Stimulated activated naive CD4-positive, alpha-beta T cell treated with Interleukin-2 at 50 U/mL for 16 hours (primary cell): ENCODE measurements at places on chromosomes 4 and X.
A peak's percentile ranks its signal among the peaks of the same experiment; 100 is the strongest.

GRCh38 chr4:88240297-88240714, 44.1 kb downstream of the PPM1K start:
- no peak for DNase-seq

DNA sequence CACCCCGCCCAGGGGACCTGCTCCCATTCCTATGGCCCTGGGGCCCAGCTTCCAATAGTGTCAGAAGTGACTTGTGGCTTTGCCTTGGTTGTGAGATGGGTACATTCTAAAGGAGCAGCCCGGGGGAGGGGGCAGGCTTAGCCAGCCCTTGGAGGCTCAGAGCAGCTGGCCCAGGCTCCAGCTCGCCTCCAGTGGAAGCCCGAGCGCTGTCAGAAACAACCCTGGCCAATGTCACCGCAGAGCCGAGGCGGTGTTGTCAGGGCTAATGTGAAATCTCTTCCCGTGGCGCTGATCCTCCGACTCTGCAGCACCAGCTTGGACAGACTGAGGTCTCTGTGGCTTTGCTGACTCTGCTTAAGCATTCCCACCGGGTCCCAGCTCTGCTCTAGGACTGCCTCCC, 29.2 kb upstream of the ZNF81 start:
- no peak for DNase-seq

GRCh38 chr4:177555007-177555574, 112.9 kb upstream of the AGA start:
- DNase-seq, result no peak

- no peak for DNase-seq
Observed at GRCh38 chrX:101605728-101606127, 12.1 kb downstream of the ARMCX6 start.

DNA sequence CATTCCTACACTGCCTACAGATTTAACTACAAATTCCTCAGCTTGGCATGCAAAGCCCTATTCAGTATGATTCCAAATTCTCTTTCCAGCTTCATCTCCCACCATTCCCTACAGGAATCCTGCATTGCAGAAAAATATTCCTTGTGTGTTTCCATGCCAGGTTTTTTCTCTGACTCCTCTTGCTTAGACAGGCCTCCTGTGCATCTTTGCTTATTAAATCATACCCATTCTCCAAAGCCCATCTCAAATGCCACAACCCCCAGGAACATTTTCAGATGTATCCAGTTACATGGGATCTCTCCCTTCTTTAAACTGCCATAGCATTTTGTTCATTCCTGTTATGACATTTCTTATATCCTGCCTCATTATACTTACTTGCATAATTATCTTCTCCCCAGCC, 106.4 kb upstream of the GRIA3 start:
- DNase-seq, result no peak

GRCh38 chrX:48897157-48897624, 377 bp downstream of the TIMM17B start:
- peak; percentile 61 for DNase-seq

DNA sequence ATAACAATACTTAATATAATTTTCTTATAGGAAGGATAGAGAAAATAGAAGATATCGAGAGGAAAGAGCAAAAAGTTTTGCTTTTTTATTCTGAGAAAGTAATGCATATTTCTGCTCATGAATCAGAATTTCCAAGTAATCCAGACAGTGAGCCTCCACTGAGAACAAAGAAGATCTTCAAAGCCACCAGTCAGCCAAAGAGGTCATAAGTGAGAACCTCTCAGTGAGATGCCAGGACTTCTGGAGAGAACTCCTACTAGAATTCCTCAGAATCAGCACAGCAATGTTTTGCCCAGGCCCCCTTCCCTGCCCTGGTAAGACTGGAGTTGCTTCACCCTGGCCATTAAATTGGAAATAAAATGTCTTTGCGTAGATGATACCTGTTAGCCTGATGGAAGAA, 254.4 kb upstream of the FAT4 start:
- DNase-seq, result no peak

DNA sequence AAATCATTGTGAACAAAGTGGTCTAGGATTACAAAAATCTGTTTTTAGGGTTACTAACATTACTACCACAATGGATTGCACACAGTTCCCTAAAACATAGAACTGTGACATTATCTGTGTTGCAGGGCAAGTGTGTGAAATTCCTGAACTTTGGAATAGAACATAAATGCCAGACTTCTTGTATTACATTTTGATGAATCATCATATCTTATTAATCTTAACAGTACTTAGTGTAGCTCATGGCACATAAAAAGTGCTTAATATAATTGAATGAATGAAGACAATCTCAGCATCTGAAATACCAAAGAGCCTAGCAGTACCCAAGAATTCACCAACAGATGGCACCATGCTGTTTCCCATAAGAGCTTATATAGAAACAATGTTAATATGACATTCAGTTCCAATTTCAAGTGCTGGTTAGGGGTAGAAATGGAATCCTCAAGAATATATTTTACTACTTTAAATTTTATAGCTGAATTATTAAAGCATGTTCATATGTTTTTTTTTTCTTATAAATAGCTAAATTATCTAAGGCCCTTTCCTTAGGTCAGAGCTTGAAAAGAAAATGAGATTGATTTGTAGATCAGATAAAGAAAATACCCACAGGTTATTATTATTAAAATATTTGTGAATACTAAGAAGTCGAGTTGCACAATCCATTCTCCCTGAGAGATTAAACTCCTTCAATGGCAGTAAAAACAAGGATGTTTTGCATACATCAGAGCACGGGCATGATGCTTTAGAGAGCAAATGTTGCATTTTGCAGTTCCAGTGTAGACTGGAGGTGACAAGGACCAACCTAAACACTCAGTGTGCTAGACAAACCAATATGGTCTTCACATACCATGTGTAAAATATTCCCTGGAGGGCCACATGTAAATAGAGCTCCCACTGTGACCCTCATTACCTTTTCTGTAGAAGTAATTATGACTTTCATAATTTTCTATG, 25.7 kb upstream of the SHISA3 start:
- no peak for DNase-seq

DNA sequence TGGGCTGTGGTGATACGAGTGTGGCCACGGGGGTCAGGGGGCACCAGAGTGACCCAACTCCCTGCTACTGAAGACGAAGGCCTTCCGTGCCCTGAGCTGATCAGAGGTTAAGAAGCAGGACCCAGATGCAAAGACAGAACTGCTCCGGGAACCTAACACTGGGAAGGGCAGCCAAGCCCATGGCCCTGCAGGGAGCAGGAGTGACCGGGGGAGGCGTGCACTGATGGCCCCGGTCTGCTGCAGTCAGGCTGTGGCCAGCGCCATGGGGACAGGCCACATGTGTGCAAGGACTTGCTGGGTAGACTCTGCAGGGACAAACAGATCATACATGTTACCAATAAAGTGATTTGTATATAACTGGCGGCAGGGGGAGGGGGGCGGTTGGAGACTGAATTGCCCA, 74.6 kb downstream of the ACOX3 start:
- no peak for DNase-seq

GRCh38 chr4:149489321-149489720, 326.3 kb downstream of the IQCM start:
- no peak for DNase-seq

- DNase-seq, result no peak
Observed at GRCh38 chrX:3678328-3678727, 35.1 kb downstream of the PRKX start.

DNA sequence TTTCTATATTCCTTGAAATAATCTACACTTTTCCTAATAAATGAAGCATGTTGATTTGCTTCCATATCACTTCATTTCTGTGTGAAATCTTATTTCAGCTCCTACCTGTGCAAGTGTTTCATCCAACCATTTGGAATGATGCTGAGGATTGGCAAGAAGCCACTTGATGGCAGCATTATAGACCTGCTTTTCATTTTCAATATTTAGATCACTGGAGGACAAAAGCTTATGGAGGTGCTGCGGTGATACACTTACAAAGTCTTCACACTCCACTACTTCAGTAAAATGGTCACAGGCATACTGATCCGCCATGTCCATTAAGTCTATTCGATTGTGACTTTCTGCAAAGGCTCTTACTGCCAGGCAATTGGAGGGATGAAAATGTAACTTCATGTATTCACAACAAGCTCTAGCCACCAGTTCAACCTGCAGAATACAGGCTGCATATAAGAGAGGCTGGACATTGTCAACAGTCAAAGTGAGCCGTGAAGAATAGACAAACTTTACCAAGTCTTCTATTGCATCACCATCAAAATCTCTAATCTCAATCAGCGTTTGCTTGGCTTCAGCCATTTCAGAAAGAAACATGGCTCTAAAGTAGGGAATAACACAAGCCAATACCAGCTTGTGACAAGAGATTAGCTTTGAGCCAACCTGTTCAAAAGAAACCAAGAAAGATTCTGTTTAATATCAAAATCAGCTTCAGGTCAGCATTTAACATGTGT, 35.1 kb downstream of the KLHL8 start:
- no peak for DNase-seq

DNA sequence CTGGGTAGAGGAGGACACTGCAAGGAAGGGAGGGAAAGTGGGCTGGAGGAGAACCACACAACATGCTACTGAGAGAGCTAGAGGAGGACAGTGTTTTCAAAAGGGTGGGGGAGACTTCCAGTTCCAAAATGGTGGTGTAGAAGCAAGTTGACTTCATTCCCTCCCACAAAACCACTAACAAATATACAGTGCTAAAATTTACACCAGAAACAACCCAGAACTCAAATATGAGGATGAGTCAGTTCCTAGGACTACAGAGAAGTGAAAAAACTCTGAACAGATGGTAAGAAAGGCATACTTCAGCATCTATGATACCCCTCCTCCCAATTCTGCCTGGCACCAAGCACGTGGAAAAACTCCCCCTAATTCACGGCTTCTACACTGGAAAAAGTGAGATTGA, 9.8 kb downstream of the AADAT start:
- DNase-seq, result no peak

DNA sequence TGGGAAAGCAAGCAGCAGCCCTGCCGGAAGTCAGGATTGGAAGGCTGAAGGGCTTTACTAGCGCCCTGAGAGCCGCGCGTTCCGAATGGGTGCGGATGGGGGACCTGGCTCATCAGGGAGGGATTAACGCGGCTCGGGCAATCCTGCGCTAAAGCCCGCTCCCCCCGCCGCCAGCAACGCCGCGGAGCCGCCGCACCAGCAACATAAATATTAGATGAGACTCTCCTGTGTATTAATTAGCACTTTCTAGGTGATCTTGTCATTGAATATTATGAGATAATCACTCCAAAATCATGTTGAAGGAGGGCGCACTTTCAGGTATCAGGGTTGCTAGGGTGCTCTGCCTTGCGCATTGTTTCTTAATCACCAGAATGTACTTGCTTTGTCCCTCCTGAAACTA, 357.2 kb upstream of the FAM241A start:
- DNase-seq, result no peak

- no peak for DNase-seq
Observed at GRCh38 chrX:123424546-123424945, 240.5 kb downstream of the GRIA3 start.
